Occipital lobe (tissue), 3 donors: ENCODE measurements at places on chromosomes 6 and 20. TPM values are rescaled to one million over a fixed set of nuclear protein-coding genes. Genes with fewer than 3 reads are reported as not detected.

DNA sequence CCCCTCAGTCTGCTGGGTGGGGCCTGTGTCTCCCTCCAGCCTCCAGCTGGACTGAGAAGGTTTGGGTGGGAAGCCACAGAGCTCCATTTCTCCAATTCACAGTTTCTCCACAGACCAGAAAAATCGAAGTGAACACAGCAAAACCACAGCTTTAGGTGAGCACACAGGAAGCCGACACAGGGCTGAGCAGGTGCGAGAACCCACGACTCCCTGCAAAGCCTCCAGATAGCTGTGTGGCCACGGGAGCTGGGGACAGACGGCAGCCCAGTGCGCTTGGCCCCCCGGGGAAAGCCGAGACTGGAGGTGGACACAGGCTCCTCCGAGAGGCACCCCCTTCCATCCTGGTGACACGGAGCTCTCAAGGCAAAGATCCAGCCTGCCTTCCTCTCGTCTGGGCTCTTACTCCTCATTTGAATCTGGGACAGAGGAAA lies 29.0 kb upstream of the MPC1 start:
- DNase-seq, result no peak

- no peak for DNase-seq
Observed at GRCh38 chr6:151291722-151292059, 51.9 kb downstream of the AKAP12 start.

DNA sequence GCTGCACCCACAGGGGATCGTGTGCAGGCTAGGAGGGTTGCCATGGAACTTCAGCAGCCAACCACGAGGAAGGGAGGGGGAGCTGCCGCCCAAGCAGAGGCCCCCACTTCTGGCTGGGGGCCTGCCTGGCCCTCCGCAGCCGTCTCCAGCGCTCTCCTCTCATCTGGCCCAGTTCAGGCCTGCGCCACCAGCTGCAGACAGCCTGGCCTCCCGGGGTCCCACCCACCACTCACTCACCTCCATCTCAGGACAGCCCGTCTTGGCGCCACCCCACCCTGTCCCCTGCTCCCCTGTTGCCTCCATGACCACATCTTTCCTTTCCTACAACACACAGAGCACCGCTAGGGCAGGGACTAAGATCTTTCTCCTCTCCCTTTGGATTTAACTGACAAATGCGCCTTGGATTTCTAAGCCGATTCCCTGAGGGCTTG lies 98.7 kb downstream of the ANKRD60 start:
- DNase-seq, result no peak

DNA sequence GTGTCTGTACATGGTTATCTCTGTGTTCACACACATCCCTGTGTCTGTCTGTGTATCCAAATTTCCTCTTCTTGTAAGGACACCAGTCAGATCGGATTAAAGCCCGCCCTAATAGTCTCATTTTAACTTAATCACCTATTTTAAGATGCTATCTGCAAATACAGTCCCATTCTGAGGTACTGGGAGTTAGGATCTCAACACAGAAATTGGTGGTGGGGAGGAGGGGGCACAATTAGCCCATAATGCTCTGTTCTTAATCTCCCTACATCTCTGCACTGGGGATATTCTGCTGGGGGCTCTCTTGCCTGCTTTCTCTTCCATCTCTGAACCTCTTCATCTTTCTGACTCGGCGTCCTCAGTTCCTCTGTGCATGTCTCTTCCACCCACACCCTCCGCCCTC lies 320.7 kb downstream of the CDC5L start:
- DNase-seq, result no peak

- no peak for DNase-seq
Observed at GRCh38 chr6:70684794-70685493, 17.3 kb downstream of the SMAP1 start.

DNA sequence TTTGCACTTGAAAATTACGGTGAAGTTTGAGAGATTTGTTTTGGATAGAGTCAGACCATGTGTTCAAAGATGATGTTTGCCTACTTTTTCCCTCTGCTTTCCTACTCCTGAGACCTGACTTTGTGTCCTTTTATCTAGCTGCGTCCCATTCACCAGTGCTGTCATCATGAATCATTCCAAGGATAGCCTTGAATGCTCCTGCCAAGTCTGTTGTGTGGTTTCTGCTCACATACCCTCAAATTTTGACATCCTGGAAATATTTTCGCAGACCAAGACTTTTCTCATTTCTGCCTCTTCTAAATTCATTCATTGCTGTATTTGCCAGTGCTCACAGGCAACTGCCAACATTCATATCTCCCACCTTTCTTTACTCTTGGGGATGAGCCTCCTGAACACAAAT lies 175.9 kb upstream of the SCGN start:
- DNase-seq, result no peak

DNA sequence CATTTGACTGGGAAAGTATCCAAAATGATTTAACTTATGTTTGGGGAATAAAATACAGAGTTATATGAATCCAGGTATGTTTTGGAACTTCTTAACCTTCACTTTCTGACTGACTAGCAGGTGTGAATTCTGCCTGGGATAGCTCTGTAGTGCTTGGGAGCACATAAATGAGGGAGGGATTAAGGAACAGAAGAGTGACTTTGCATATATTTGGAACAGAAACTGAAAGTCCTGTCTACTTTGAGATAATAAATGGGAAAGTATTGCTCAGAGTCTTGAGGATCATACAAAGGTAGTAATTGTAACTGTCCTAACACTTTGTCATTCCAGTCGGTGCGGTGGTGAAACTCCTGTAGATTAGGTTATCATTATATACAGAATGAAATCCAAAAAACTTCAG lies 317.6 kb downstream of the RIMS1 start:
- DNase-seq, result no peak

GRCh38 chr6:47134476-47135189 lies 92.5 kb upstream of the ADGRF1 start:
- DNase-seq, result no peak

DNA sequence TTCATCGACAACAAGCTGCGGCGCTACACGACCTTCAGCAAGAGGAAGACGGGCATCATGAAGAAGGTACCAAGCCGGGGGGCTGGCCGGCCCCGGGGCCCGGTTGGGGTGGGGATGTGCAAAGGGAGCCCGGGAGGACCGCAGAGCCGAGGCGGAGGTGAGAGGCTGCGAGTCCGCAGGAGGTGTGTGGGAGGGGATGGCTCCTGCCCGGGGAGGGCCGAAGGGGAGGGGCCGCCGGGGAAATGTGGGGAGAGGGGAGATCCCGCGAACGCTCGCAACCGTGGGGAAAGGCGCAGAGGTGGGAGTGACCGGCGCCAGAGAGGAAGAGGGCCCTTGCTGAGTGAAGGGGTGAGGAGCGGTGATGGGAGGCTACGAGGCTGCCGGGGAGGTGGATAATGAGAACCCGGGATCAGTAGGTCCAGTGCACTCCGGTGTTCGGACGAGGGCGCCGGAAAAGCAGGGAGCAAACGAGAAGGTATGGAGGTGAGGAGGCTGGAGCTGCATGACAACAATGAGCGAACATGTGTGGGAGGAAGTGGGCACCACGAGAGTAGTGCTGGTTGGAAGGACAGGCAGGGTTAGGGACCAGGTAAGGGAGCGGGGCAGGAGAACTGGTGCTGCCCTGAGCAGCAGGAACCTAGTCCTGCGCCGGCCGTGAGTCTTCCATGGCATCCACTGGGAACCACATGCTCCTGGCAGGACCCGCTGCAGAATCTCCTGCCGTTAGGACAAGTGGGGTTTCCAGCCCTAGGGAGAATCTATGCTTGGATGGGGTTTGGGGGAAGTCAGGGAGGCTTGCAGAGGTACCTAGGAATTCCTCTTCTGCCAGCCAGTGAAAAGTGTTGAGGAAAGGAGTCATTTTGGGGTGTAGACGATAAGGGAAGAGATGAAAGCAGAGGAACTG lies 1.3 kb downstream of the SRF start:
- DNase-seq, result peak; percentile 51

DNA sequence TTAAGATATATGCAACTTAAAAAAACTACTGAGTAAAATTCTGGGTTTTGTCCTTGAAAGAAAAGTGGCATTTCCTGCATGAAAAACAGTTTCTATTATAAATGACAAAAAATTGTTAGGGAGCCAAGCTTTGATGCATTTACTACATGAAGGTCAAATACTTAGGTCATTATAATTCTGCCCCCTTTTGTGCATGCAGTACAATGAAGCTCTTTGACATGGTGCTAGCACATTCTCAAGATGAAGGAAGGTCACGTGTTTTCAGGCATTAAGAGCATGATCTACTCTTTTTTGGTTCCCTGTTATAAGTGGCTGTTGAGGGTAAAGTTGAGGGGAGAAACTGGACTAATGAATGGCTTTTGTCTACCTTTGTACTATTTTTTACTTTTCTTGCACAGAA lies 72.7 kb downstream of the FOXO3 start:
- DNase-seq, result no peak

- DNase-seq, result no peak
Observed at GRCh38 chr20:56574531-56575142, 41.6 kb downstream of the FAM209B start.

GRCh38 chr20:45067087-45067486 lies 33.8 kb downstream of the KCNS1 start:
- no peak for DNase-seq

BPI gene
- total RNA-seq, result not detected

PI3 gene
- total RNA-seq, result not detected

ZSCAN31 gene
- total RNA-seq, result 16.5 TPM

OSBPL2 gene
- 39.8 TPM for total RNA-seq

ADGRF5 gene
- total RNA-seq, result 8.0 TPM

LRP11 gene
- 35.2 TPM for total RNA-seq

ADAM33 gene
- total RNA-seq, result 3.6 TPM

RAD21L1 gene
- not detected for total RNA-seq

PERP gene
- total RNA-seq, result 1.4 TPM
